ENCODE measurements at places on chromosomes 2 and 18. TPM values are rescaled to one million over a fixed set of nuclear protein-coding genes. Genes with fewer than 3 reads are reported as not detected.
A peak's percentile ranks its signal among the peaks of the same experiment; 100 is the strongest.

Gene CCNYL1
- total RNA-seq, result 9.5 TPM

Gene KLHL14
- not detected for total RNA-seq

- no peak overlapping the region for H3K27ac ChIP-seq
- no peaks in the 10 kb centered on the region for H3K36me3 ChIP-seq
- DNase-seq, result no peak
- peak overlapping the region; percentile 11 for H3K4me3 ChIP-seq
- no peaks in the 10 kb centered on the region for H3K27me3 ChIP-seq
These were observed 42.2 kb downstream of the KLHL14 start for GRCh38 chr18:32730620-32731091.

Gene DDX18
- 111 TPM for total RNA-seq

GRCh38 chr2:166180951-166181812 is 53.4 kb upstream of the SCN1A start:
- H3K27ac ChIP-seq, result no peak overlapping the region
- no peak overlapping the region for H3K4me3 ChIP-seq
- H3K36me3 ChIP-seq, result no peaks in the 10 kb centered on the region
- no peak for DNase-seq
- H3K4me1 ChIP-seq, result no peaks in the 10 kb centered on the region

DNA sequence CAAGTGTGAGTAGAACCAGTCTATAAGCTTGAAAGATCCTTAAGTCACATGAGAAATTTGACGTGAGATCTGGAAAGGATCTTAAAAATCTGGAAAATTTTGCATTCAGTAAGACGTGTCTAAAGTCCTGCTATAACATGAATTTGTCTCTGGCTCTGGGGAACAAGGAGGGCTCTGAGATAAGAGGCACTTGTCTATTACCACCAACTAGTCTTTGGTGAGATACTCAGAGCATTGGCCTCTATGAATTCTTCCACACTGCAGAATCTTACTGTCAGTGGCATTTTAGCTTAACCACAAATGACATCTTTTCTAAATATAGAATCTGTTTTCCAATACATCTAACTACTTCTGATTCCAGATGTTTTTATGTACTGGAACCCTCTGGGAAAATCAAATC is 1504.5 kb downstream of the DPP10 start:
- no peaks in the 10 kb centered on the region for H3K36me3 ChIP-seq
- H3K4me1 ChIP-seq, result no peaks in the 10 kb centered on the region
- H3K27ac ChIP-seq, result no peak overlapping the region
- DNase-seq, result no peak

DNA sequence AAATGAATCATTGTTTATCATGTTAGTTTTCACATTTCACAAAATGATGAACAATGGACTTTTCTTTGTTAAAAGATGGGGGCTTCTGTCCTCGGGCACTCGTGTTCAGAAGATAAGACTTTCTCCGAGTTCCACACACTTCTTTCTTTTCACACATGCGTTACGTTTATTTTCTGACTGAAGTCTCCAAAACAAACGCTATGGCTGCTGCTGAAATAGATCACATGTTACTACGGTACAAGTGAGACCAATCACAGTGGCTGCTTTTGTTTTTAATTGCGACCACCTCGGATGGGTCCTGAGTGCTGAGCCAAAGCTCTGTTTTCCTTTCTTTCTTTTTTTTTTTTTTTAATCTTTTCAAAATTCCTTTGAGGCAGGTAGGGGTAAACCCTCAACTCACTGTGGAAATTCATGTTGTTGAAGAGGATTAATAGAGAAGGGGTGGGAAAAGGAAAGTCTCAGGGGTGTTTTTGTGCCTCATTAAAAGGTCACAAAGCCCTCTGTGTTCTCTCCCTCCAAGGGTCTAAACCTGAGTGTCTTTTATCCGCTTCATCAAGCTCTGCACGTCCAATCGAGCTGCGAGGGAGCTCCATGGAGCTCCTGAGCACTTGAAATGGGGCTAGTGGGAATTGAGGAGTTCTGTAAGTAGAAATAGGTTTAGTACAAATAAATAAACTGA is 48.2 kb downstream of the ARL4C start:
- peak overlapping the region; percentile 96 for H3K27ac ChIP-seq
- H3K4me1 ChIP-seq, result peaks cover 76% of the 10 kb centered on the region
- no peak overlapping the region for H3K4me3 ChIP-seq
- no peak for DNase-seq
- no peaks in the 10 kb centered on the region for H3K36me3 ChIP-seq
- H3K27me3 ChIP-seq, result no peaks in the 10 kb centered on the region

DNA sequence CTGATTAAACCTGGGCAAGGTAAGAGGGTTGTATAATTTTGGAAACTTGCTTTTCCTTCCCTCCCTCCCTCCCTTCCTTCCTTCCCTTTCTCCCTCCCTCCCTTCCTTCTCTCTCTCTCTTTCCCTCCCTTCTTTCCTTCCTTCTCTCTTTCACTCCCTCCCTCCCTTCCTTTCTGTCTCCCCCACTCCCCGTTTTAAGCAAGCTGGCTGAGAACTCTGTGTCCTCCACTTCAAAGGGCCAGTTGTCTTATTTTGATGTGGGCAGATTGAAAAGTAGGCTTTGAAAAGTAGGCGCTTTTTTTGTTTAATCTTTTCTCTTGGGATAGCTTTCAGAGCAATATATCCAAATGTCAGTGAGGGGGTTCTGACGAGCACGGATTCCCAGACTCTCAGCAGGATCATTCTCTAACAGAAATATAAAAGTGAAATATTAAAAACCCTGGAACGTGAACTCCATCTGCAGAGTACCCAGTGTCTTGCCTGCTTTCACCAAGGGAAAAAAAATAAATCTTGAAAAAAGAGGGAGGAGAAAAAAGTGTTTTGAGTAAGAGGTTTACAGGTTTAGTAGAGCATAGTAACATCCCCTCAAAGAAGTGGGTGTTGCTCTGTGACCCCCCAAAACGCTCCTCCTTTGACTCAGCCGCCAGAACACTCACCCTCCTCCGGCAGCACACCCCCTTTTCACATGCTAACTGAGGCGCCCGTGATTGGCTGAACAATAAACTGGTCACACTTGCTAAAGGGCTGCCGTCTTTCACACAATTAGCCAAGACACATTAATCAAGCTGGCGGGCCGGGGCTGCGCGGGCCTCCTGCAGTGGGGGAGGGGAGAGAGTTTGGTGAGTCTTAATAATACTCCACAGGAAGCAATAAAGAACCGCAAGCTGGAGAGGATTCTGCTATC is 52.2 kb downstream of the CDK15 start:
- no peaks in the 10 kb centered on the region for H3K27me3 ChIP-seq
- no peak overlapping the region for H3K4me3 ChIP-seq
- no peak for DNase-seq
- no peaks in the 10 kb centered on the region for H3K4me1 ChIP-seq
- H3K27ac ChIP-seq, result no peak overlapping the region

Gene LYPD1
- total RNA-seq, result not detected

Data from naive thymus-derived CD4-positive, alpha-beta T cell (primary cell).